ENCODE measurements at places on chromosomes 16 and 17.
A peak's percentile ranks its signal among the peaks of the same experiment; 100 is the strongest.

DNA sequence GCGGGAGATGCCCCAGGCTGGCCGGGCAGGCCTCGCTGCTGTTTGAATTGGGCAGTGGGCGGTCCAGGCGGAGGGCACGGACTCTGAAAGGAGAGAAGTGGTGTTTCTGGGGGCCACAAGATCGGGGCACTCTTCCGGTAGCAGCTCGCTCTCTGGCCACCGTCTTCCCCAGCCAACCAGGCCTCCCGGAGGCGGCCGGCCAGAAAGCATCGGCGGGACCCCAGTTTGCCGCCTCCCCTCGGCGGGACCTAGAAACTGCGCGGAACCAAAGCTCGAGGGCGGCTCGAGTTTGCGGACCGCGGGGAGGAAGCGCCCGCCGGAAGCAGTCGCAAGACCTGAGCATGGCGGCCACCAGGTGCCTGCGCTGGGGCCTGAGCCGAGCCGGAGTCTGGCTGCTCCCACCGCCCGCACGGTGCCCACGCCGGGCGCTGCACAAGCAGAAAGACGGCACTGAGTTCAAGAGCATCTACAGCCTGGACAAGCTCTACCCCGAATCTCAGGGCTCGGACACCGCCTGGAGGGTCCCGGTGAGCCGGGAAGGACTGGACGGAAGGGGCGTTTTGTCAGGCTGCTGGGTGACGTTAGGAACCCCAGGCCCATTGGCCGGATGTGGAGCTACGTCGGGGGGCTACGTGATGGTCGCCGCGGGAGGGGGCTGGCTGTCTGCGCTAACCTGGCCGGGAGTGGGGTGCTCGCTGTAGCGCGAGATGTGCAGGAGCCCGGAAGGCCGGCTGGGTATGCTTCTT, at the start of gene MRPL58:
Gene MRPL58 (plus strand): TSS at position 325 of the 746 bp plus-strand sequence. CDS start 17 bp downstream, at position 342.
- DNase-seq = peak; percentile 89

DNA sequence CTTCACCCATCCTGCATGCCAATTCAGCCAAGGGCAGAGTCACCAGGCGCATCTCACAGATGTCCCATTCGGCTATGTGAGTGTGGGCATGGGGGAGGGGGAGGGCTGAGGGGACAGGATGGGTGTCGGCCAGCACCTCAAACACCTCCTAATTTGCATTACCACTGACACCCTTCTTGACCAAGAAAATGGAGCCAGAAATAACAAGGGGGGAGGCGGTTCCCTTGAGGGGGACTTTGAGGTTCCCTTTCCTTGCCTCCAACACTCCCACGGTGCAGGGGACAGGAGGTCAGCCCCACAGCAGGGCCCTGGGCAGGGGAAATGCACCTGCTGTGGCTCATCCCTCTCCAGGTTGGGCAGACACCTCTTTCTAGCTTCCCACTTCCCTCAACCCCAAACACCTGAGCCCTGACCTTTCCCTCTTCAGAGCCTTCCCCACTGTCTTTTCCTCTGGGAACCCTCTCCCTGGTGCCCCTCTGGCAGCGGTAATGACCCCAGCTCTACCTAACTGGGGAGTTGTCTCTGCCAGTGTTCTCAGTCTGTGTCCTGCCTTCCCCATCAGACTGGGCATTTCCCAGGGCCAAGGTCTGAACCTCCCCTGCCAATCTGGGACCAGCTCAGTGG, 18.2 kb upstream of the TBX21 start:
- peak; percentile 20 for DNase-seq

GRCh38 chr17:79776376-79777119, 1.4 kb upstream of the CBX2 start:
- DNase-seq = no peak

DNA sequence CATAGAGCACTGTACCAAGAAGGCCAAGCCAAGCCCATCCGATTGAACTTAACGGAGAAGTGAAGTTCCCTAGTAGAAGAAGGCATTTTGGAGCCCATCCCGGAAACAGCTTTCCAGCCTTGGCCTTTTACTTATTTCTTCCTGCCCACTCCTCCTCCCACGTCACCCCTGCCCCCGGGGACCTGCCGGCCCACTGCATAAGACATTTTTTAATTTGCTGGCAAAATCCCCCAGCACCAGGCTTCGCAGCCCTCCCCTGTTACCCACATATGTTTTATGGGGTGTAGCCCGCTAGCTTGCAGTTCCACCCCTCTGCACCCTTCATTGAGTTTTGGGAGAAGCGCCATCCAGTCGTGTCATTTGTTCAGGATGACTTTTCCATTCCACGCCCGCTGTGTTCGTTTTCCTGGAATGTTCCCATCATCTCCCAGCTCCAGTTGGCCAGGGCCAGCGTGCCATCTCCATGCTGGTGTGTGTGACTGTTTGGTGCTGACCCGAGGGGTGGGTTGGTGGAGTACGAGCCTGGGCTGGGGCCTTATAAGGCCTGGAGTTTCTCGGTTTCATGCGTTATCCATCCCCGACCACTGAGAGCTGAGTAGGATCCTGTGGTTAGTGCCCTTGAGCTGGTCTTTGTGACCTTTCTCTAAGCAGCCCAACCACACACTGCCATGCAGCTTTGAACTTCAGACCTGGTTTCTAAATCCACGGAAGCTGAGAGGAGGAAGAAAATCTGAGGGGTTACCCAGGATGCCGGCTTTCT, 20.0 kb upstream of the TBX2 start:
- DNase-seq = no peak

DNA sequence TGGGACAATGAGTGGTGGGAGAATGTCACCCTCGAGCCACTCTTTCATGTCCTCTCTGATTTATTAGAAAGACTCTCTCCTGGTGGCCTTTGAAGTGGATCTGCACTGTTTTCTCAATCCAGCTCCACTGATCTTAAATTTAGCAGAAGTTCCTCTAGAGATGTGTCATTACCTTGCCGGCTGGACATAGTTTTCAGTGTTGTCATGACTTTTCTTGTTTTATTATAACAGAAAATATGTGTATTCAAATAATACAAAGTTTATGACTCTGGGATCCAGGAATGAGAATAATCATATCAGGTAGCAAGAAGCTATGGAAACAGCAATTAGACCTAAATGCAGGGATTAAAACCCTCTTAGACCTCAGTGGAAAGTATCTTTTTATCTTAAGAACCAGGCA, 247.5 kb upstream of the ELAC2 start:
- no peak for DNase-seq

DNA sequence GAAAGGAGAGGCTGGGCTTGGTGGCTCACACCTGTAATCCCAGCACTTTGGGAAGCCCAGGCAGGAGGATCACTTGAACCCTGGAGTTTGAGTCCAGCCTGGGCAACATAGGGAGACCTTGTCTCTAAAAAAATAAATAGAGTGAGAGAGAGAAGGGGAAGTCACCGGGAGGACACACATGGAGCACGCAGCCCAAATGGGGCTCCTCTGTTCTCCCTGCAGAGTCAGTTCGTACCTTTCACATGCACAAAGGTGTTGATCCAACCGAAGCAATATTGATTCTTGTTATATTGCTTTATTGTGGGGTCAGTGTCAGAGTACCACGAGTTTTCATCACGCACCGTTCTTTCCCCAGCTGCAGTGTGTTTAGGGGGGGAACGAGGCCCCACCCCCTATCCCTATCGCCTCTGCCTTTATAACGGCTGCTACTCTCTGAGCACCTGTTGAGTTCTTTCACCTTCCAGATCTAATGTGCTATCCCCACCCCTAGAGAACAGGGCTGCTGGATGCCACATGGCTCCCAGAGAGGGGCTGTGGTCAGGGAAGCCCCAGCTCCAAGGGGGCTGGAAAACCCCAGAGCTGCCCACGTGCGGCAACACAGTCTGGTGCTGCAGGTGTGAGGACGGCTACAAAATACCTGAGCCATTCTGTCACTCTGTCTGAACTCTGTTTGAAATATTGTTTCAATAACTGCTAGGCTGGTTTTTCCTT, 1.0 kb upstream of the TMEM235 start:
- peak; percentile 59 for DNase-seq

GRCh38 chr16:56005958-56006357, 130.8 kb upstream of the CES5A start:
- no peak for DNase-seq

- no peak for DNase-seq
Observed at GRCh38 chr17:48483004-48483403, 47.8 kb downstream of the HOXB1 start.

- no peak for DNase-seq
Observed at GRCh38 chr17:10699856-10700255, 2.5 kb downstream of the ADPRM start.

- no peak for DNase-seq
Observed at GRCh38 chr16:85755929-85756768, 5.3 kb upstream of the C16orf74 start.

DNA sequence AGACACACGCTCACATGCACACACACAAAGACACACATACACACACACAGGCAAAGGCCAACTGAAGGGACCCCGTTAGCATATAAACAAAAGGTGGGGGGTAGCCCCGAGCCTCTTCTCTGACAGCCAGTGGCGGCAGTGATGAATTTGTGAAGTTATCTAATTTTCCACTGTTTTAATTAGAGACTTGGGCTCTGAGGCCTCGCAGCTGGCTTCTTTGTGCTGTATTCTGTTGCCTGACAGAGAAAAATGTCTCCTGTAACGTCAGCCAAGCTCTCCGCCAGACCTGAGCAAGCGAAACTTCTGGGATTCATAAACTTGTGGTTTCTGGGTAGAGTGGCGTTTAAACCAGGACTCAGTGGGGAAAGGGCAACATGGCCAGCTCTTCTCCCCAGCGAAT, 113.9 kb upstream of the FOXF1 start:
- no peak for DNase-seq

- DNase-seq = peak; percentile 29
Observed at GRCh38 chr17:9021992-9022572, 772 bp downstream of the NTN1 start.

DNA sequence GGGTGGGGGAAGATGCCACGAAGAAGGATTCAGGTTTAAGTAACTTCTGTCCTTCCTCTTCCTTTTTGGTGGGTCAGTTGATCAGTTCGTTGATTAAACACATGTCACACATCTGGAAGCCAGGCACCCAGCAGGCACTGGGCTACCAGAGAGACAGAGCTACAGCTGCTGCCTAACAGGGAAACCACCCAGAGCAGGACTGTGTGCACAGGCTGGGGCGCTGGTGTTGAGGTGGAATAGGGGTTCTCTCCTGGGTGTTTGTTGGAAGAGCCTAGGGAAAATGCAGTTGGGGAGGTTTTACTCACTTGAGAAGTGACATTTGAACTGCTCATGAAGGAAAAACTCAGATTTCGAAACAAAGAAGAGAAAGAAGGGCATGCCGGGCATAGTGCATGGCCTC, 152.4 kb downstream of the IRX5 start:
- DNase-seq = no peak

GRCh38 chr17:27991462-27991993, 50.9 kb upstream of the NLK start:
- DNase-seq = no peak

GRCh38 chr17:34990921-34991365, 10.6 kb downstream of the LIG3 start:
- DNase-seq = peak; percentile 94

DNA sequence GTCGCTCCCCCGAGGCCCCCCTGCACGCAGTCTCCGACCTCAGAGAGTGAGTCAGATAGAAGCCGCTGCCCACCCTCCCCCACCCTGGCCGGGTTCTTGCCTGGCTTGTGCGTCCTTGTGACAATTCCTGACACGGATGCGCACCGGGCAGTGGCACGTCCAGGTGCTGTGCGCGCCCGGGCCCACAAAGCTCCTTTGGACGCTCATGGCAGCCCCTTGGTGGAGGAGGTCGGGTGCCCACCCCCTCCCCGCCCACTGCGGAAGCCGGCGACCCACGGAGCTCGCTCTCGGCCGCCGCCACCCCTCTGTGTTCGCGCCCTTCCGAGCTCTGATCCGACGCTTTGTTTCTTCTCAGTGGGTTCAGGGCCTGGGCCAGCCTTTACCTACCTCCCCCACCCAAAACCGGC, 662 bp upstream of the TUBB3 start:
- no peak for DNase-seq

DNA sequence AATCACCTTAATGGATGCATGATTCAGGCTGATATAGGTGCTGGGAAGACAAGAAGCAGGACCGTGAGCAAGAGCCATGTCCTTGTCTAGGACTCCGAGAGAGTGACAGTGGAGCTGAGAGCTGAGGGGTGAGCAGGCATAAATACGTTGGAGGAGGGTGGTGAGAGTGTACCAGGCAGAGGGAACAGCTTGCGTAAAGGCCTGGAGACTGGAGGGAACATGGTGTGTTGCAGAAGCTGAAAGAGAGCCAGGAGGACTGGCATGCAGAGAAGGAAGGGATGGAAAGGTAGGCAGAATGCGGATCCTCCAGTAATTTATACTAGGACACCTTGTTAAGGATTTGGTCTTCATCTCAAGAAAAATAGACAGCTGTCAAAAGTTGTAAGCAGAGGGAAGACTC, 653.2 kb downstream of the HS3ST4 start:
- no peak for DNase-seq

- DNase-seq = peak; percentile 99
Observed at GRCh38 chr16:11619327-11619851, 32.7 kb upstream of the LITAF start.

- peak; percentile 54 for DNase-seq
Observed at GRCh38 chr16:30076276-30076791, 540 bp downstream of the PPP4C start.

GRCh38 chr17:37570527-37571093, 38.6 kb downstream of the SYNRG start:
- DNase-seq = peak; percentile 41

GRCh38 chr16:2846511-2847310, 11.3 kb downstream of the PRSS22 start:
- no peak for DNase-seq

DNA sequence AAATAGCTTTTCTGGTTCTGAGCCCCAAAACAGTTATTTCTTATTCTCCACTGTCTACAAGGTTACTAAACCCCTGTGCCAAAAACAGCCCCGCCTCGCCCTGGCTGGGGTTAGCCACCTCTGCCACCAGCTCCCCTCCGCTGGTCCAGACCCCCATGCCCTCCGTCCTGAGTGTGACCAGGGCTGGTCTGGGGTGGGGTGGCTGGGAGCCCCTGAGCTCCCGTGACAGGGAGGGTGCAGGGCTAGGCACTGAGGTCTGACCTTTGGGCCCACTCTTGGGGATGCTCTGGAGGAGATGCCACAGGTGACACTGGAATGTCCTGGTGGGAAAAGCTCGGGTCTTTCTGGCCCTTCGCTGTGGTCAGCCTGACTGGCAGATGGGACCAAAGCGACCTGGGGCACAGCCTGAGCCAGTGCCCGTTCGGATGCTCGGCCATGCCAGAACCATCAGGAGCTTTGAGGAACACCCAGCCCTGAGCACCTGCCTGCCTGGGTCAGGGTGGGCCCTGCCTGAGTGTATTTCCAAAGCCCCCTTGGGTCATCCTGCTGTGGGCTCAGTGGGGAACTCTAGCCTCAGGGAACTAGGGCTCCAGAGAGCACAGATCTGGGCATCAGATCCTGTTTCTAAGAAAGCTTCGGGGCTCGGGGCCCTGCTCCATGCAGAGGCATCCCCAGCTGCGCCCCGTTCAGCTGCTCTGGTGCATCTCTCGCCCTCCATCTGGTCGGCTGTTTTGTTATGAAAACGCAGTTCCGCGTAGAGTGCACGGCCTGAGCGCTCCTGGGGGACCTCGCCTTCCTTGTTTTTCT, 72.1 kb upstream of the GNG13 start:
- no peak for DNase-seq
